ACHN (cell line): ENCODE measurements at places on chromosomes 3 and 15.

GRCh38 chr3:126664591-126665214, 9.8 kb upstream of the TXNRD3 start:
- no peak for DNase-seq

DNA sequence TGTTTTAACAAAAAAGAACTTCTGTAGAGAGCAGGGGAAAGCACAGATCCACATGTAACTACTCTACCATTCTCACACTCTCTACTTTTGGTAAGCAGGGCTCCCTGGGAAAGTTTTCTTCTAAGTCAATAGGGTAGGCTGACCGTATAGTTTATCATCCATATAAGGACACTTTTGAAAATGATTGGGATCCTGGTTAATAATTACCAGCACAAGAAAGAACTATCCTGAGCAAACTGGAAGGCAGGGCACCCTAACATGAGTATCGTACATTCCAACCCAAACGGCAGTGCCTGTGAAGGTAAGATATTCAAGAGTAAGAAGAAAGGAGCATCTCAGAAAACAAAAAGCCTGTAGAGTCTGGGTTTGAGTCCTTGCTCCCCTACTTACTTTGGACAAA, 22.1 kb downstream of the SUSD5 start:
- no peak for DNase-seq

DNA sequence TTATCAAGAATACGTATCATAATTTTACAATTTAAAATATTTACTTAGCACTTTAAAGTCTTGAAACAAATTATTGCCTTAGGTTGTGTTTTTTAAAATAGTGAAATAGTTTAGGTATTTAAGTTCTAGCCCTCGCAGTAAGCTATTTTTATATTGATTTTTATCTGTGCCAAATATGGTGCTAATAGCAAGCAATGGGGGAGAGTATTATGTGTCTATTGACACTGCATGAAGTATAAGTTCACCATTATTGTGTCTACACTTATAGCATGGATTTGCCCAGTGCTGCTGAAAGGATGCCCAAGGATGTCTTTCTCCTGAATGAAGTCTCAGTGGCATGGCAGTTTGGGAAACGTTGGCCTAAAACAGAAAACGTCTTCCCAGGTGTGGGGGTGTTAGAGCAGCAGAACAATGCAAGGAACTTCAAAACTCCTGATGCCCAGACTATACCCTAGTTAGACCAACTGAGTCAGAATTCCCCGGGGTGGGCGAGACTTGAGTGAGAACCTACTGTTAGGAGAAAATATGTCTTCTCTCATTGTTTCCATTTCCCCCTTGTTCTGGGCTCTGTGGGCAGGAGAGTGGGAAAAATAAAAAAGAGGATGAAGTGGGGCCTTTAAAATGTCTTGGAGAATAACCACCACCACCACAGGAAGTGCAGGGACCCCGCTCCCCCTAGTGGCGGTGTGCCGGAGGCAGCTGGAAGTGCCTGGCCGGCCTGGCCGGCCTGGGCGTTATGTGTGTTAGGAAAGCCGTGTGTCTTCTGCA, 104.2 kb upstream of the SLC7A14 start:
- peak; percentile 68 for DNase-seq

GRCh38 chr3:112013784-112014143, 15.0 kb downstream of the TAGLN3 start:
- DNase-seq = no peak

GRCh38 chr3:167330993-167331785, 48.9 kb downstream of the ZBBX start:
- DNase-seq = no peak

DNA sequence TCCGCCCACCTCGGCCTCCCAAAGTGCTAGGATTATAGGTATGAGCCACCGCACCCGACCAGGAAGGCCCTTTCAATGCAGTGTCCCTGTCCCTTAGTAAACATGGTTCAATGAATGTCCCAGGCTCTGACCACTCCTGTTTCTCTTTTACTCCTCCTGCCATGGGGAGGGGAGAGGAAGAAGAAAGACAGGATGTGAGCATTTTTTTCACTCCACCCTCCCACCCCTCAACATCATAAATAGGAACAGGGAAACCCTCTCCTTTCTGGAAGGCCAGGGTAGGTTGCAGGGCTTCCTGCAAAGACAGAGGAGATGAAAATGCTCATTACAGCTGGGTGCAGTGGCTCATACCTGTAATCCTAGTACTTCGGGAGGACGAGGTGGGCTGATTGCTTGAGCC, 7.5 kb upstream of the TATDN2 start:
- no peak for DNase-seq

DNA sequence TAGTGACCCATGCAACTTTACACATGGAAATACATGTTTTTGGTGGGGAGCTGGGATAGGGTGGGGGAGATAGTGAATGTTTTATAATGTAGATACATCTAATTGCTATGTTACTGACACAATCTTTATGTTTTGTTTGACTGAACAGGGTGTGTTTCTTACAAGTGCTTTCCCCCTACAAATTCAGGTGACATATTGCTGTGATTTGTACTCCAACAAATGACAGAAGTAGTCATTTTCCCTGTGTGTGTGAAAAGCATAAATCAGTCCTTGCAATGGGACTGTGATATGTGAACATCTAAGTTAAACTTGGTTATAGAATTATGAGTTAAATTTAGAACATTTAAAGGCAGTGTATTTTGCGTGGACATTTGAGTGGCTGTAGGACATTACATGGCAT, 27.3 kb downstream of the OTOL1 start:
- no peak for DNase-seq

- no peak for DNase-seq
These were observed 10.0 kb upstream of the PLXNA1 start for GRCh38 chr3:126972866-126973265.
